ENCODE measurements at places on chromosomes 5 and 9.

DNA sequence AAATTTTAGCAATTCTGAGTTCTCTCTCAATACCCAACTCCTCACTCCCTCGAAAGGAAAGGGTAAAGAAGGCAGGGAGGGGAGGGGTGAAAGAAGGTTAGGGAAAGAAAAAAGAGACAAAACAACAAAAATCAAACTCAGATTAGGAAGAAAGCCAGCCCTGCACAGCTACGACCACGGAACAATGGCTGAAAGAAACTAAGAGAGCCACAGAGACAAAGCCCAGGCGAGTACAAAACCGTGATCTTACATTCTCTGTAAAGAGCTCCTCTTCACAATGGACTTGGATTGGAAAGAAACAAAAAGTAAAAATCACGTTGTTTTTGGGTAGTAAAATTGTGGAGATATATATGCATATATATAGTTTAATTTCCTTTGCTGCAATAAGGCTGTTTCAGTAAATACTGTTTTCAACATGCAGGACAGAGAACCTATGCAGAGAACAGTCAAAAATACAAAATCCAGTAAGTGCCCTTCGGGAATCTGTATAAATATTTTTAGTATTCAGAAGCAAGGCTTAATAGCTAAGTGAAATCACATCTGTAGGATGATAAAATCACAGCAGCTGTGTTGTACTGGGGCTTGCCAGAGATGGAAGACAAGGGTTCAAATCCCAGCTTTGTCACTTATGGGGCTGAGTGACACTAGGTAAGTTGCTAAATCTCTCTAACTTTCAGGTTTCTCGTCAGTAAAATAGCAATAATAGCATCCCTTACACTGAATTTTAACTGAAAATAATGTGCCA is 16.9 kb downstream of the PSMB7 start:
- H3K27me3 ChIP-seq: no peaks in the 10 kb centered on the region
- no peak for DNase-seq
- no peak overlapping the region for H3K4me3 ChIP-seq
- peaks cover 28% of the 10 kb centered on the region for H3K36me3 ChIP-seq
- H3K4me1 ChIP-seq: peaks cover 24% of the 10 kb centered on the region
- no peak overlapping the region for H3K27ac ChIP-seq

DNA sequence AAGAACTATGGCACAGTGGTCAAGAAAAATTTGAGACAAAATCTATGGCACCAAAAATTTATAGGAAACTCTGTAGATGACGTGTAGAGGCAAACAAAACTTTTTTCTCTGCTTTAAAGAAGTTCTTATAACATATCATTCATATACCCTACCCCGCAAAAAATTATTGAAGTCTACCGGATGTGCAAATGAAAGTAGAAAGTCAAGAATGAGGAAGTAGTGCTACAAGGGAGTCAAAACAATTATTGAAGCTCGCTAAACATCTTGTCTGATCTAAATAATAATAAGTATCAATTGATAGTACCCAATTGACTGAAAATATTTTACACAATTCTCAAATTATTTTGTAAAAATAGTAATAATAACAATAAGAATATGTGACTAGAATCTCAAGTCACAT is 398.5 kb downstream of the TAF11L14 start:
- no peak for DNase-seq
- H3K4me1 ChIP-seq: no peaks in the 10 kb centered on the region
- no peaks in the 10 kb centered on the region for H3K27me3 ChIP-seq
- H3K27ac ChIP-seq: no peak overlapping the region
- H3K36me3 ChIP-seq: no peaks in the 10 kb centered on the region
- no peak overlapping the region for H3K4me3 ChIP-seq

DNA sequence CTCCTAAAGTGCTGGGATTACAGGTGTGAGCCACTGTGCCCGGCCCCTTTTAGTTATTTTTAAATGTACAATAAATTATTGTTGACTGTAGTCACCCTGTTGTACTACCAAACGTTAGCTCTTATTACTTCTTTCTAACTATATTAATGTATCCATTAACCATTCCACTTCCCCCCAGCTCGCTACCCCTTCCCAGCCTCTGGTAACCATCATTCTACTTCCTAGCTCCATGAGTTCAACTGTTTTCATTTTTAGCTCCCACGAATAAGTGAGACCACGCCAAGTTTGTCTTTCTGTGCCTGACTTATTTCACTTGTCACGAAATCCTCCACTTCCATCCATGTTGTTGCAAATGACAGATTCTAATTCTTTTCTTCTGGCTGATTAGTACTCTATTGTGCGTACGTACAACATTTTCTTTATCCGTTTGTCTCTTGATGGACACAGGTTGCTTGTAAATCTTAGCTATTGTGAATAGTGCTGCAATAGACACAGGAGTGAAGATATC is 6.5 kb downstream of the LURAP1L start:
- H3K27me3 ChIP-seq: peaks cover 9% of the 10 kb centered on the region
- no peak for DNase-seq
- H3K4me1 ChIP-seq: peaks cover 2% of the 10 kb centered on the region
- H3K27ac ChIP-seq: no peak overlapping the region

DNA sequence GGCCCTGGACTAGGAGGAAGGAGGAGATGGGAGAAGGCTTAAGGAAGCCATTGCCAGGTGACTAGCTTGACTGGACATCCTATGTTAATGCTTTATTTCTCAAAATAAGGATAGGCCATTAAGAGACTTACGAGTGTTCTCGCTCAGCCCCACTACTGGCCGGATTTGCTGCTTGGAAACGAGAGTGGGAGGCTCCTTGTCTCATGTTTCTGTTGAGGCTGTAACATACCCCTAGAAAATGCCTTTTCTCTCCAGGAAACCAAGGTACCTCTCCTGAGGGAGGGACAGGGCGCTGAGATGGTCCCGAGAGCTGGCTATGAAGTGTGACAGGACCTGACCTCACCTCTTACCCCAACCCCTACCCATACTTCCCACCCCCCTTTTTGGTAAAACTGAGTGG is 60.0 kb downstream of the RALGPS1 start:
- no peak overlapping the region for H3K27ac ChIP-seq
- H3K4me1 ChIP-seq: no peaks in the 10 kb centered on the region
- H3K36me3 ChIP-seq: peaks cover 3% of the 10 kb centered on the region
- H3K4me3 ChIP-seq: no peak overlapping the region

GRCh38 chr9:93667006-93667405 is 90.6 kb downstream of the PHF2 start:
- H3K27ac ChIP-seq: no peak overlapping the region
- H3K4me1 ChIP-seq: no peaks in the 10 kb centered on the region
- DNase-seq: no peak
- H3K27me3 ChIP-seq: no peaks in the 10 kb centered on the region
- no peaks in the 10 kb centered on the region for H3K36me3 ChIP-seq

DNA sequence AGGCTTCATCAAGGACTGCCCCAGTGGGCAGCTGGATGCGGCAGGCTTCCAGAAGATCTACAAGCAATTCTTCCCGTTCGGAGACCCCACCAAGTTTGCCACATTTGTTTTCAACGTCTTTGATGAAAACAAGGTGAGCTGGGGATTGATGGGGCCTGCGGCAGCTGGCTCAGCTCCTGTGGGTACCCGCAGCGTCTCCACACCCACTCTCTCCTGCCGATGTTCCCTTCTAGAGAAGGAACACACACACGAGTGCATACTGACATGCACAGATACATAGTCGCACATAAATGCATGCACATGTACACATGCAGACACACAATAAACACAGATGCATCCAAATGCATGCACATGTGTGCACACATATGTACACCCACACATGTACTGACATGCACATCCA is 45.6 kb downstream of the NCS1 start:
- no peak for DNase-seq
- no peaks in the 10 kb centered on the region for H3K36me3 ChIP-seq
- no peak overlapping the region for H3K27ac ChIP-seq
- no peaks in the 10 kb centered on the region for H3K27me3 ChIP-seq
- H3K4me1 ChIP-seq: peaks cover 3% of the 10 kb centered on the region

DNA sequence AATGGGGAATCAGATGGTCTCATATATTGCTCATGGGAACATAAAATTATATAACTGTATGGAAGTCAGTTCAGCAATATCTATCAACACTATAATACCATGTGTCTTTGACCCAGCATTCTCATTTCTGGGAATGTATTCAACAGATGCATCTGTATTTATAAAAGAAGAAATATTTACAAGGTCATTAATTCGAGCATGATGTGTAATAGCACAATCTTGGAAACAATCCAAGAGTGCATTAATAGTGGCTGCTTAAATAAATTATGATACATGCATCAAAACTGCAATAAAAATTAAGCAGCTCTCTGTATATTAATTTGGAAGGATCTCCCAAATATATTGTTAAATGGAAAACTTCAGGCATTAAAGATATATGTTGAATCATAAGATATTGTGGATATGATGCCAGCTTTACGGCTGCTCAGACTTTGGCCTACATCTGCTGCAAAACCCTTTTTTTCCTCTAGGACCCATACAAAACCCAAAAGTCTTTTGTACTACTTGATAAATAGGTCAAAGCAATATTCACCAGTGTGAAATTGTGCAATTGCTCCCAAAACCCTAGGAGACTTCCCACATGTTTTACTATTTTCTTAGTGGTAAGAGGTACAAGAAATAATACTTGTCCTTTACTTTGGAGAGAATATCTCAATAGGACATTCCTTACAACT is 45.3 kb upstream of the ISOC1 start:
- no peaks in the 10 kb centered on the region for H3K36me3 ChIP-seq
- no peak overlapping the region for H3K27ac ChIP-seq
- no peak for DNase-seq

DNA sequence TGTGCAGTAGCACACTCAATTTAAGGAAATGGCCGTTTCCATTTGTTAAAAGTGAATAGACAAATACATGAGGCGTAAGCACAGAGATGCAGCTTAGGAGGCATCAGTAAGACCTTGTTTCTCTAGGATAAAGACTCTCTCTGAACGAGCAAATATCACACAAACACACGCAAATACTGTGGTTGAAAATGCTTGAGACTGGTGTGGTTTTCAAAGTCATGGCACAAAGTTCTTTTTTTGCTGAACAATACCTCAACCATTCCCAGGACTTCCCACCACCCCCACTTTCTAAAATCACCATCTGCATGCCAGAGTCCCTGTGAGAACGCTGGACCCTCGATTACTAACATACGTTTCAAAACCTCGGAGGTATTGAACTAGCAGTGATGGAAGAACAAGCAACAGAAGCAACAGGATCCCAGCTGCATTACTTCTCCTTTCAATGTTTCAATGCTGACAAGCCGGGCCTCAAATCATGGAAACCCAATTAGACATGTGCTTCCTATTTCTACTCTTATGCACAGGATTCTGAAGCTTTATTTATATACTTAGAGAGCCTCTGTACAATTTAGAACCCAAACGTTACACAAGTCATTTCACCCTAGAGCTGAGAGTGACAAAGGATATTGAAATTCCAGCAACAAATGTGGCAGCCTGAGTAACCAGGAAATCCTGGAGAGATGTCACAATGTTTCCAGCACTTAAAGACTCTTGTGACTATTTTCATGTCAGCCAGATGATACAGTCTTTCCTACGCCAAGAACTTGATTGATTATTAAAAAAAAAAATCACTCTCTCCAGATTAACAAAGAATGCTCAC is 63.9 kb downstream of the CDC14B start:
- DNase-seq: no peak
- H3K4me1 ChIP-seq: peaks cover 61% of the 10 kb centered on the region
- no peak overlapping the region for H3K4me3 ChIP-seq

- H3K27ac ChIP-seq: no peak overlapping the region
- H3K27me3 ChIP-seq: peaks cover 5% of the 10 kb centered on the region
These were observed 255.9 kb downstream of the TRPM3 start for GRCh38 chr9:70865471-70865870.

DNA sequence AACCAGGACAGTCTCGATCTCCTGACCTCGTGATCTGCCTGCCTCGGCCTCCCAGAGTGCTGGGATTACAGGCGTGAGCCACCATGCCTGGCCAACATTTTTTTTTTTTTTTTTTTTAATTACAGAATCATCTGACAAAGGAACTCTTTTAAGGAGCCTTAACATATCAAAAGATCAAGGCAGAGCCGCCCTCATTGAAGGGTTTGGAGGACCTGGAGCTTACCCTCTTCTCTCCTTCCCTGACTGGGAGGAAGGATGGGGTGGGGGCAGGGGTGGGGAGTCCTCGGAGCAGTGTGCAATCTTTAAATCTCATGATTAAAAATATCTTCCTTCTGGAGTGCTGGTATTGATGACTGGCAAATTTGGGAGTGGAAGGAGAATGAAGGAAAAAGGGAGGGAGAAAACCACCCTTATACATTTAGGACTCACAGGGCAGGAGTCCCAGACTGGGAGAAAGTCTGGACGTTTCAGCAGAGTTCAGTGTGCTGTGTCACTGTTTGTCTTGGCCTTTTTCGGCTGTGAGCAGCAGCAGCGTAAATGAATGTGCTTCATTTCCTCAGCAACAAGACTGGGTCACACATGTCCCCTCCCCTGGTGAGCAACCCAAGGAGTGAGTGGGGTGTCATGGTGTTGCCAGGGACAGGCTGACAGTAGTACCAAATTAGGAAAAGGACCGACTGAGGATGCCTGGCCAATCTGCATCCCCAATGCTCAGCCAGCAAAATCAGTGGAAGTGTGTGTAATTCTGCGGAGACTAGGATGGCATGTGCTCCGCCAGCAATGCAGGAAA is 115.3 kb upstream of the BNC2 start:
- H3K36me3 ChIP-seq: no peaks in the 10 kb centered on the region
- no peaks in the 10 kb centered on the region for H3K27me3 ChIP-seq
- no peak for DNase-seq

GRCh38 chr5:171221916-171222315 is 87.1 kb upstream of the TLX3 start:
- no peak overlapping the region for H3K4me3 ChIP-seq
- H3K36me3 ChIP-seq: no peaks in the 10 kb centered on the region
- H3K4me1 ChIP-seq: no peaks in the 10 kb centered on the region

- no peak overlapping the region for H3K4me3 ChIP-seq
- H3K36me3 ChIP-seq: peaks cover 37% of the 10 kb centered on the region
- H3K27ac ChIP-seq: no peak overlapping the region
- DNase-seq: no peak
- no peaks in the 10 kb centered on the region for H3K27me3 ChIP-seq
These were observed 35.3 kb downstream of the OGN start for GRCh38 chr9:92369075-92369474.

- no peak overlapping the region for H3K27ac ChIP-seq
- peaks cover 20% of the 10 kb centered on the region for H3K36me3 ChIP-seq
- H3K4me3 ChIP-seq: no peak overlapping the region
- no peak for DNase-seq
These were observed 48.4 kb downstream of the GPR21 start for GRCh38 chr9:123081824-123082223.

DNA sequence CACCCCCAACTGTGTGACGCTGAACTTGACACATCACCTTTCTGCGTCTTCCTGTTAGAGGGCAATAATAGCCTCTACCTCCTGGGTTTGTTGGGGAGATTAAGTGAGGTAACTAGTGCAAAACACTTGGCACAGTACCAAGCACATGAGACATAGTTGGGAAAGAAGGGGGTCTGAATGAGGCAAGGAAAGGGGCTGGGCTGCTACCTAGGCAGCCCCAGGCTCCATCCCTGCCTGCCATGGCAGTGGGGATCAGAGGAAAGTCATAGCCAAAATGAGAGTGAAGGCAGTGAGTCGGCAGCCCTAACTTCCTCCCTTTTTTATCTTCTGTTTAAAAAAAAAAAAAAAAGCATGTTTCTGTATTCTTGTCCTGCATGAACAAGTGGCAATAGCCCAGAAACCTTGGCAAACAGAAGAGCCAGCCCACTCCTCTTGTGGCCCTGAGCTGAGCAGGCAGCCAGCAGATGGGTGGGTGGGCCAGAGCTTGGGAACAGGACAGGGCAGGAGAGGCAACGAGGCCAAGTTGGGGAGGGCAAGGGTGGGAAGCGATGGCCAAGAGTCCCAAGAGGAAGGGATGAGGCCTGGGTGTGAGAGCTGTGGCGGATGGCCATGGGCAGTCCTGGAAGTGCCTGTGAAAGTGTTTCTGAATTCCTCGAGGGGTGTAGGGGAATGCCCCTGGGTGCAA is 11.4 kb downstream of the CAMK2A start:
- H3K4me1 ChIP-seq: no peaks in the 10 kb centered on the region
- peaks cover 5% of the 10 kb centered on the region for H3K27me3 ChIP-seq
- H3K36me3 ChIP-seq: no peaks in the 10 kb centered on the region
- no peak for DNase-seq
